ENCODE measurements at places on chromosomes 4 and X. TPM values are rescaled to one million over a fixed set of nuclear protein-coding genes. Genes with fewer than 3 reads are reported as not detected.

SMARCAD1 gene
- total RNA-seq, result 12.3 TPM

CPZ gene
- total RNA-seq, result not detected

DNA sequence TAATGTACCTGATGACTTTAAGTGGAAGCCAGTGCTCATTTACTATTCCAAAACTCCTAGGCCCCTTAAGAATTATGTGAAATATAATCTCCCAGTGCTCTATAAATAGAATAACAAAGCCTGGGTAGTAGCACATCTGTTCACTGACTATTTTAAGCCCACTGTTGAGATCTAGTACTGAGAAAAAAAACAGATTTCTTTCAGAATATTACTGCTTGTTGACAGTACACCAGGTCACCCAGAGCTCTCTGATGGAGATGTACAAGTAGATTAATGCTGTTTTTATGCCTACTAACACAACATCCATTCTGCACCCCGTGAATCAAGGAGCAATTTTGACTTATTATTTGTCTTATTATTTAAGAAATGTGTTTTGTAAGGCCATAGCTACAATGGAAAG, 75.7 kb downstream of the FAM47C start:
- no peaks in the 10 kb centered on the region for H3K27me3 ChIP-seq
- no peak overlapping the region for H3K4me3 ChIP-seq
- no peaks in the 10 kb centered on the region for H3K4me1 ChIP-seq

DNA sequence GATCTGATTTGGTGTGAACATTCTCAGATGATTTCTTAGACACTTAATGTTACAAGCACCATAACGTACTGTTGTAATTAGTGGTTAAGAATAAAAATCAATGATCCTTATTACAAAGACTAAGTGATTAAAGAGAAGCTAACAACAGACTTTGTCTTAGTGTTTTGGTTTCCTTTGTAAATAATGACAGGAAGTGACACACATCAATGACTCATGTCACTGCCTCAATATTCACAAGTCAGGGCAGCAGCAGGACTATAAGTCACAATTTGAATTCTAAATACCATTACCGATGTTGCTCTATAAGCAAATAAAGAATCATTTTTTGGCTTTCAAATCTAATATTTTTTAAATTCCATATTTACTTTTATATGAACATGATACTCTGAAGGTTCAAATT, 115.8 kb upstream of the FAT4 start:
- no peak for DNase-seq
- H3K4me3 ChIP-seq, result no peak overlapping the region
- no peak overlapping the region for H3K27ac ChIP-seq
- no peaks in the 10 kb centered on the region for H3K4me1 ChIP-seq
- no peaks in the 10 kb centered on the region for H3K36me3 ChIP-seq
- H3K27me3 ChIP-seq, result no peaks in the 10 kb centered on the region

DNA sequence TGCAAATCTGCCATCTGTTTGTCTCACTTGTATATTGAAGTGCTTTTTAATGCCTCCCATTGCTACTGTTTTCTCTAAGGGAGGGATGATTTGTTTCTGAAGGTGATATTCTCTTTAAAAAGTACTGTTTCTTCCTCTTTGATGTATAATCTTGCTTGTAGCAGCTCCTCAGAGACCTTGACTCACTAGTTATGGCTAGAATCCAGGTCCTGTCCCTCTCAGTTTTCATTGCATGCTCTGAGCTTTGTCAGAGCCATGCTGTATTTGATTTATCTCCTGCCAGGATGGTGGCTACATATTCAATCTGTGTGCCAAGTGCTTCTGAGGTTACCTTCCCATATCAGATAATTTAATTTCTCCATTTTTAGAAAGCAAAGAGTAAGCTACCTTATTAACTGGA, 56.0 kb downstream of the GLUD2 start:
- no peaks in the 10 kb centered on the region for H3K27me3 ChIP-seq
- H3K27ac ChIP-seq, result no peak overlapping the region
- DNase-seq, result no peak
- no peak overlapping the region for H3K4me3 ChIP-seq
- no peaks in the 10 kb centered on the region for H3K36me3 ChIP-seq
- no peaks in the 10 kb centered on the region for H3K4me1 ChIP-seq

- H3K36me3 ChIP-seq, result no peaks in the 10 kb centered on the region
- no peak overlapping the region for H3K27ac ChIP-seq
- no peak overlapping the region for H3K4me3 ChIP-seq
Observed at GRCh38 chrX:31228415-31228832, 156.6 kb upstream of the FTHL17 start.

Data from T-helper 17 cell (primary cell).